Posterior cingulate gyrus (tissue), 11 donors: ENCODE measurements at places on chromosomes 2 and 18.

- DNase-seq: no peak
Observed at GRCh38 chr2:83481436-83481835, 977.6 kb downstream of the SUCLG1 start.

DNA sequence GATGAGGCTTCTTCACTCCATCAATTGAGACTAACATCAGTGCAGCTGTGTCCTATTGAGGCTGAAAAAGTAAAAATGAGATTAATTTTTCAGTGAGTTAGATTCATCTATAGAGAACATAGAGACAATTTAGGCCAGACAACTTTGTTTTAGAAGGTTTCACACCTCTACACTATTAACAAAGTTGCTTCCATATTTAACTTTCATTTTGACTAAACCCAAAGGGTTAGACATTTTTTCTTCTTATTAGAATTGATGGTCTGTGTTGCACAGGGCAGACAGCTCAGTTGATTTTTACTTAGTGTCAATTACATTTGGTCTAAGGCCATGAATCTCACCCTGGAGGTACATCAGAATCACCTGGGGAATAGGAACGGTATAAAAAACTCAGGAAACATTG lies 130.2 kb upstream of the NXPH2 start:
- DNase-seq: no peak

GRCh38 chr2:73295751-73296400 lies 2.5 kb upstream of the EGR4 start:
- no peak for DNase-seq

DNA sequence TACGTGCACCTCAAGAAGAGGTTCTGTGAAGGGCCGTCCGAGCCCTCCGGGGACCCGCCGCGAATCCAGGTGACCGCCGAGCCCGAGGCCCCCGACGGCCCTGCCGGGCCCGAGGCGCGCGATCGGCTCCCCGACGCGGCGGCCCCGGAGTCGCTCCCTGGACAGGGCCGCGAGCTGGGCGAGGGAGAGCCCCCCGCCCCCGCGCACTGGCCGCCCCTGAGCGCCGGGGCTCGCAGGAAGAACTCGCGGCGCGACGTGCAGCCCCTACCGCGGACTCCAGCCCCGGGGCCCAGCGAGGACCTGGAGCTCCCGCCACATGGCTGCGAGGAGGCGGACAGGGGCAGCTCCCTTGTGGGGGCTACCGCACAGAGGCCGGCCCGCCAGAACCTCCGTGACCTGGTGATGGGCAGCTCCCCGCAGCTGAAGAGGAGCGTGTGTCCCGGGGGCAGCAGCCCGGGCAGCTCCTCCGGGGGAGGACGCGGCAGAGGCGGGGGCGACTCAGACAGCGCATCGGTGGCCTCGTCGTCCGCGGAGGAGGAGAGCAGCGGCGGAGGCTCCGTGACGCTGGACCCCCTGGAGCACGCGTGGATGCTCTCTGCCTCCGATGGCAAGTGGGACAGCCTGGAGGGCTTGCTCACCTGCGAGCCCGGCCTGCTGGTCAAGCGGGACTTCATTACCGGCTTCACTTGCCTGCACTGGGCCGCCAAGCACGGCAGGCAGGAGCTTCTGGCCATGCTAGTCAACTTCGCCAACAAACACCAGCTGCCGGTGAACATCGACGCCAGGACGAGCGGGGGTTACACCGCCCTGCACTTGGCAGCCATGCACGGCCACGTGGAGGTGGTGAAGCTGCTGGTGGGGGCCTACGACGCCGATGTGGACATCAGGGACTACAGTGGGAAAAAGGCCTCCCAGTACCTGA lies 812 bp downstream of the SOWAHC start:
- DNase-seq: no peak

- no peak for DNase-seq
Observed at GRCh38 chr2:58416696-58417095, 175.6 kb upstream of the FANCL start.
